ENCODE measurements at places on chromosomes 7 and 10.
A peak's percentile ranks its signal among the peaks of the same experiment; 100 is the strongest.

DNA sequence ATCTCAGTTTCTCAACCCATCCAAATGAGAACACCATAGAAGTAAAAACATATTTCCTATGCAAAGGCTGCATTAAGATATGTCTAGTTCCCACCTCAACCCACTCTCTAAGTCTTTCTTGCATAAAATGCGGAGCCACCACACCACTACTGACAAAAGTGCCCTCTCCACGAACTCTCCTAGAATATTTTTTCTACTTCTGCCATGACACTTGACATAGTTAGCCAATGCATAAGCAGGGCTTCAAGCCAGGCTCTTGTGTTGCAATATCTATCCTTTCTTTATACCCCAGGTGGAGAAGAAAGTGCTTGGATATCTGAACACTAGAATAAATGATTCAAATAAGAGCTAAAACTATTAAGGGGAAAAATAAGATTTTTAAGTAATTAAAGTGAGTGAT lies 465.2 kb downstream of the NRG3 start:
- no peak for DNase-seq

DNA sequence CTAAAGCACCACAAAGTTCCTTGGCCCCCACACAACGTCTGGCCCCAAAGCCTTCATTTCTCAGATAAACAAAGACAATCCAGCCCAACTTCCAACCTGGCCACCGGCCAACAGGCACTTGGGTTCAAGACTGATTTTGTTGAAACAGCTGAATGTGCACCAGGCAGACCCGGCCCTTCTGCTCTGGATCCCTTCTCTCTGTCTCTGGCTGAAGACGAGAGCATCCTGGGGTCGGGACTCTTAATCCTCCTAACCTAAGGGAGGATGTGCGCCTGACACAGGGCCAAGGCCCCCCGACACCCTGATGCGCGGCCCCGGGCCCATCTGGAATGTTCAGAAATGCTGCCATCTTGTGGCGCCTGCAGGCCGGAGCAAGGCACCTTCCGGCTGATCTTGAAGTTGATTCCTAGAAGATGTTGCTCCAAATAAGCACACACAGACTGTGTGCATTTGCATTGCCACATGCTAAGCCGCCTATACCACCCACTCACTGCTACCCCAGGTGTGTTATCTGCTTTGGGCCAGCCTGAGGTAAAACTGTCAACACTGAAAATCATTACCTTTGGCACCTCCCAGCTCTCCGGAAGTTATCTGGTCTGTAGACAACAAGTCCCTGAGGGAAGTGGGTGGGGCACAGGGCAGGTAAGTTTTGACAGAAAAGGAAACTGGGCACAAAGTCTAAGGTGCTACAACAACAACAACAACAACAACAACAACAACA lies 98.4 kb upstream of the HABP2 start:
- no peak for DNase-seq

DNA sequence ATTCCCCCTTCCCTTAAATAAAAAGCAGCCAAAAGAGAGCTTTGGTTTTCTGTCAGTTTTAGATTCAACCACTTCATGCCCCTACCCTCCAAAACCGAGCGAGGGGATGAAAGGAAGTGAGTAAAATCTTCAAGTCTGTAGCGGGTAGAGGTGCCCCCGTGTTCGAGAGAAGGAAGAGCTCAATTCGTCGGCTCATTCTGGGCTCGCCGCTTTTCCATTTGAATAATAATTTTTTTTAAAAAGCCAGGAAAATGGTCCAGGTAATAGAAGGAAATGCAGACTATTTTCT lies 436.2 kb upstream of the GALNT17 start:
- no peak for DNase-seq

- DNase-seq = no peak
Observed at GRCh38 chr10:11442001-11442773, 169.3 kb downstream of the USP6NL start.

GRCh38 chr10:78890506-78890905 lies 178.3 kb upstream of the ZMIZ1 start:
- no peak for DNase-seq

GRCh38 chr7:140217750-140218501 lies 41.1 kb upstream of the KDM7A start:
- DNase-seq = no peak

DNA sequence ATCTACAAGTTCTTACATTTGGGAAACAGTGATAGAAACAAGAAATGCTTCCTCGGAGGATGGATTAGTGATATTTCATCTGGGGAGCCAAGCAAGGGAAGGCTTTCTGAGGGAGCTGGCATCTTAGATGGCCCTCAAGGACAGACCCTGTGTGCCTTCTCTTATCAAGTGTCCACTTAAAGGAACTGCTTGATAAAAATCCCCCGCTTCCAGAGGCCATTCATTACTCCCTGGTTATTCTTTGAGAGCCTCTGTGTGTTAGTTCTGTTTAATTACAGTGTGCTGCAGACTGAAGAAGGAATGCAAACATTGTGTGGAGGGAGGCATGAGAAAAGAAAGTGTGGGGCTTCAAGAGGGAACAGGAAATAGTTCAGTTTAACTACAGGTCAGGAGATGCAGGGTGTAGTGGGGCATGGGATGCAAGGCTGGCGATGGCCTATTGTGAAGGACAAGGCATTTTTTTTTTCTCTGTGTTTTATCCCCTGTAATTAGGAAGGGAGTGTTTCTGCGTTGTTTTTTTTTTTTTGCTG lies 145.4 kb downstream of the SNX10 start:
- DNase-seq = no peak

DNA sequence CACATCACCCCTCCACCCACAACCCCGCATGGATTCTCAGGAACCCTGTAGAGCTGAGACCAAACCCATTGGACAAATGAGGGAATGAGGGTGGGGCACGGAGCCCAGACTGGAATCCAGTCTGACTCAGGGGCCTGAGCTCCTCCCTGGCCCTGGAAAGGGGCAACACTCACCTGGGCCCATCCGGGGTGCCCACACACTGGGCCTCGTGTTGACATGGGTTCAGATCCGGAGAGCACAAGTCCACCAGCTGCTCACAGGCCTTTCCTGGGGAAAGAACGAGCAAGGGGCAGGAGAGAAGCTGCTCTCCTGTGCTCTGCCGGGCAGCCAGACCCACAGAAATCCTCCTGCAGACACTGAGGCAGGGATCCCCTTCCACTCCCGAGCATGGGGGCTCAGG lies 172.2 kb downstream of the SLIT1 start:
- DNase-seq = no peak

DNA sequence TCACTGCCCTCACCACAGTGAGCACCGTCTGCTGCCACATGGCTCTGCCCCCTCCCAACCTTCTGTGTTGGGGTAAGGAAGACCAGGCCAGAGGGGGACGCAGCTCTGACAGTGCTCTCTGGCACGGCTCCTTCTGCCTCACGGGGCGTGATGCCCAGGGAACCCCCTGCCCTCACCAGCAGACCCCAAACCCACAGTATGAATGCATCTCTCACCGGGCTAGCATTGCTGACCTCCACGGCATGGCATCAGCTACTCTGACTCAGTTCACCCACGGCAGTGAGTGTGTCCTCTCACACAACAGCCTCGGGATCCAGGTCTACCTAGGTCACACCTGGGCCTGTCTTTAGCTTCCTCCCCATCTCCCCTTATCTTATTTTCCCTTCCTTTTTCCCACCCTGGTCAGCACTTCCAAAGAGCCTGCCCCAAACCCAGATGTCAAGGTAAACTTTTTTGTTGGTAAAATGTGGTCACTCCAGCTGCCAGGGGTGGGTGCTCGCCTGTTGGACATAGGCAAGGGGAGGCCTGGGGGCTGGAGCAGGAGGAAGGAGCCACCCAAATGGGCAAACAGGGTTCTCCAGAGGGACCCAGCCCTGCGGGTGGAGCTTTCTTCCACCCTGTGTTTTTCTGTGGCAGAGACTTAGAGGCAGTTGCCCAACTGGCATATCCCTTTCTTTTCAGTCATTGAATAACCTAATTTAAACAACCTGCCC lies 4.4 kb downstream of the CALML3 start:
- DNase-seq = no peak

DNA sequence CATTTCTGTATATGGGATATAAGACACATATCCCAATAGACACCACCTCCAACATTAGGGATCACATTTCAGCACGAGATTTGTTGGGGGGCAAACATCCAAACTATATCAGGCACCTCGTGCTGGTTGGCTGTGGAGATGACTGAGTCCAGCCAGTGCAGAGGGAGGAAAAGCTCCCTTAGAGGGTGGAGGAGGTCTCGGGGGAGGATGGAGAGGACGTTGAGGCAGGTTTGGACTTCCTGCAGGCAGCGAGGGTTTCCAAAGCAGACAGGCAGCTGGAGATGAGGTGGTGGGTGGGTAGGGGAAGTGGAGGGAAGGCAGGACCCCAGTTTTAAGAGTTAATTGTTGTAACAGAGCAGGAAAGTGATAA lies 56.7 kb downstream of the EEPD1 start:
- DNase-seq = no peak

DNA sequence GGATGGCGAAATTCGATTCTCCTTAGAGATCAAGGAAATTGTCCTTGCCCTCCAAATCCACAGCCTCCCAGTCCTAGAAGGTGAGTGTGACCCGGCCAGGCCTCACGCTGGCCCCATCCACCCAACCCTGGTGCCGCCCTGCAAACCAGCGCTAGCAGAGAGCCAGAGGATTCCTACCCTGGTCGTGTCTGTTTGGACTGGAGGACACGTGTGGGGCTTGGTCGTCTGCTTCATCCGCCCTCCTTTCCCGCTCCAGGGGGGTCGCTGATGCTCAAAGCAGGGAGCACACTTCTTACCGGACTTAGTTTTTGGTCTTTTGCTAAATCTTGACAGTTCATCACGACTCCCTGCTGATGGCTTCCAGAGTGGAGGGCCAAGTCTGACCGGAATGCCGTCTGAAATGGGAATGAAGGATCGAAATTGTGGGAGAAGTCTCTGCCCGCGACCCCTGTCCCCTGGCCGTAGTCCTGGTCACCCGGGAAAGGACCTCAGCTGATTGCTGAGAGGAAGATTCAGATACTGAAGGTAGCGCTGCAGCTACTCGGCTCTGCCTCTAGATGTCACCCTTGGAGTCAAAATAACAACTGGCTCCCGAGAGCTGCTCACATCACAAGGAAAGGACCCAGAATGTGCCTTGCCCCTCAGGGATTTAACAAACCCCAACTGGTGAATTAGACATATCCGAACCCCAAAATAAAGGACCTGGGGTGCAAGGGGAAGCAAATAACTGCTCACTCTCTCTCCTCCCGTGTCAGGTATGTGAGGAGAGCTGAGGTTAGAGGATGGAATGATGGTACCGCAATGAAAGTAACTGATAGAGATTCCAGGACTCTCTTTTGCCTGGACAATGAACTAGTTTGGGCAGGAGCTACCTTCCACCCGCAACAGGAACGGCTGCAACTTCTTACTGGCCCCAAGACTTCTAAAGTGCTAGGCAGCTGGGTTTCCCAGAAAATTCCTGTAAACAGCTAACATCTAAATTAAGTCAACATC lies 23.5 kb upstream of the ORC5 start:
- DNase-seq = peak; percentile 24

Data from CD8-positive, alpha-beta memory T cell (primary cell).